ENCODE measurements at places on chromosomes 1 and 21.

DNA sequence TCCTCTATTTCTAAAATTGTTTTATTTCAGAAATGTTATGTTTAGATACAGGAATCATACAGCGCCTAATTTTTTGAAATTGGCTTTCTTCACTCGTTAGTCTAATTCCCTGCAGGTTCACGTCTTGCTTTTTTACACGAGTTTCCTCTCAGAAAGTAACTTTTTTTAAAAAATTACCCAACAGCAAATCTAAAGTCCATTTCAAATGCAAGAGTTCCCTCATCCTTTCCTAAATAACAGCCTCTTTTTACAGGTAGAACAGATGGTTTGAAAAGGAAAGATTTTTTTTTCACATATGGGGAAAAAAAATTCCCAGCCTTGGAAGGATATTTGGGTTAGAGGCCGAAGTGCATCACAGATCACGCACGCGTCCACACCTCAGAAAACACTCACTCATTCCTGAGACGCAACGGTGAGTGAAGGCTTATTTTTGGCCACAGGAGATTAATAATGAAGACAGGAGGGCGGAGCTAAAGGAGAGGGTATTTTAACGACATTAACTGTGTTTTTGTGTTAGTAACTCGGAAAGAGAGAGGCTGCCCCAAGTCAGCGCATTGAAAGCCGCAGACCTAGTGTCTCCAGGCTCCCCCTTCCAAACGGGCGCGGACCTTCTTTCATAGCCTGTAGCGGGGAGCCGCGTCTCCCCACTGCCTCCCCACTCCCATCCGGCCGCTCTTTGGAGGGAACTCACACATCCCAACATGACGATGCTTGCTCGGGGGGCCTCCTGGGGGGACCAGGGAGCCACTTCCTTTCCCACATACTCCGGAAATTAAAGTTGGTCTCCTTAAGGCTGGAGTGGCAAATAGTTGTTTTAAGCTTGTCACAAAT is 969 bp upstream of the RIPK4 start:
- DNase-seq, result no peak

DNA sequence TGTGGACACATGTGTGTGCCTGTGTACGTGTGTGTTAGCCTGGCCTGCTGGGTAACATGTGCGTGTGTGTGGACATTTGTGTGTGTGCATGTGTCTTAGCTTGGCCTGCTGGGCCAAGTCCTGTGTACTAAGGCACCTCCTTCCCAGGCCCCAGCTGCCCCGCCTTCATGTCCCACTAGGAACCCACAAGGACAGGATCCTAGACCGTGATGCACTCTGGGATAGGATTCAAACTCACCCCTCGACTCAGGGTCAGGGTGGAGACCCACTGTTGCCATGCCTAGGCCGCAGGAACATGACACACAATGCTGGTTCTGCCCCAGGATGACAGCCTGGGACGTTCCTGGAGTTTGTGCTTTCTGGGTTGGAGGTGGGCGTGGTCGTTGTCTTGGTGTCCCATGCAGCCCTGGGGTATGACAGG is 89.9 kb upstream of the TMPRSS2 start:
- no peak for DNase-seq

DNA sequence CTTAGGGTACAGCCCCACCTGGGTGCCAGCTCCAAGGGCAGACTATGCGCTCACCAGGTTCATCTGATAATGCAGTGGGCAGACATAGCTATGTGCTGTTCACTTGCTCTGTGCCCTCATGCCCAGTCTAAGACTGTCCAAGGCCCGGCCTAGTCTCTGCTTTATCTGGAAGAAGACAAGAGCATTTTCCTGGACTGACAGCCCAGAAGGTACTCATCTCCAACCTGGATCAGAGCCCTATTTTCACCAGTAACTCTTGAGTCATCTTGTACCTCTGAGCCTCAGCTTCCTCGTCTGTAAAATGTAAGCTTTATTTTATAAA is 28.5 kb upstream of the LRRC8C start:
- no peak for DNase-seq

- no peak for DNase-seq
These were observed 44.4 kb downstream of the C1orf198 start for GRCh38 chr1:230823931-230824381.

Measured in fibroblast of gingiva (primary cell).